HS-27A (cell line): ENCODE measurements at places on chromosomes 2 and 18.

GRCh38 chr2:75054296-75054695, 95.9 kb downstream of the POLE4 start:
- no peak for DNase-seq

DNA sequence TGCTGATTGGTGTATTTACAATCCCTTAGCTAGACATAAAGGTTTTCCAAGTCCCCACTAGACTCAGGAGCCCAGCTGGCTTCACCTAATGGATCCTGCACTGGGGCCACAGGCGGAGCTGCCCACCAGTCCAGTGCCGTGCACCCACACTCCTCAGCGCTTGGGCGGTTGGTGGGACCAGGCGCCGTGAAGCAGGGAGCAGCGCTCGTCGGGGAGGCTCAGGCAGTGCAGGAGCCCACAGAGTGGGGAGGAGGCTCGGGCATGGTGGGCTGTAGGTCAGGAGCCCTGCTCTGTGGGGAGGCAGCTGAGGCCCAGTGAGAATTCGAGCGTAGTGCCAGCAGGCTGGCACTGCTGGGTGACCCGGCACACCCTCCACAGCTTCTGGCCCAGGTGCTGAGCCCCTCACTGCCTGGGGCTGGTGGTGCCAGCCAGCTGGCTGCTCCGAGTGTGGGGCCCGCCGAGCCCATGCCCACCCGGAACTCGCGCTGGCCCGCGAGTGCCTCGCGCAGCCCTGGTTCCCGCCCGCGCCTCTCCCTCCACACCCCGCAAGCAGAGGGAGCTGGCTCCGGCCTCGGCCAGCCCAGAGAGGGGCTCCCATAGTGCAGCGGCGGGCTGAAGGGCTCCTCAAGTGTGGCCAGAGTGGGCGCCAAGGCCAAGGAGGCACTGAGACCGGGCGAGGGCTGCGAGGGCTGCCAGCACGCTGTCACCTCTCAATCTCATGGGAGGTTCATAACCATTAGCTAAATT, 475.6 kb upstream of the DCC start:
- DNase-seq: no peak

DNA sequence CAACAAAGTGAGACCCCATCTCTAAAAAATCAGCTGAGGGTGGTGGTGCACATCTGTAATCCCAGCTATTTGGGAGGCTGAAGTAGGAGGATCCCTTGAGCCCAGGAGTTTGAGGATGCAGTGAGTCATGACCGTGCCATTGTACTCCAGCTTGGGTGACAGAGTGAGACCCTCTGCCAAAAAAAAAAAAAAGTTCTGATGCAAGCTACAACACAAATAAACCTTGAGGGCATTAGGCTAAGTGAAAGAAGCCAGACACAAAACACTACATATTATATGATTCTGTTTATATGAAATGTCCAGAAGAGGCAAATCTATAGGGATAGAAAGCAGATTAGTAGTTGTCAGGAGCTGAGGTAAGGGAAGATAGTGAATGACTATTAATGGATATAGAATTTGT, 13.0 kb downstream of the YWHAQ start:
- DNase-seq: no peak

GRCh38 chr2:174771631-174772471, 7.6 kb upstream of the CHRNA1 start:
- DNase-seq: no peak

GRCh38 chr18:62368100-62368499, 43.0 kb downstream of the TNFRSF11A start:
- DNase-seq: no peak

- DNase-seq: no peak
Measured at GRCh38 chr18:70386582-70386981, 97.7 kb downstream of the SOCS6 start.

DNA sequence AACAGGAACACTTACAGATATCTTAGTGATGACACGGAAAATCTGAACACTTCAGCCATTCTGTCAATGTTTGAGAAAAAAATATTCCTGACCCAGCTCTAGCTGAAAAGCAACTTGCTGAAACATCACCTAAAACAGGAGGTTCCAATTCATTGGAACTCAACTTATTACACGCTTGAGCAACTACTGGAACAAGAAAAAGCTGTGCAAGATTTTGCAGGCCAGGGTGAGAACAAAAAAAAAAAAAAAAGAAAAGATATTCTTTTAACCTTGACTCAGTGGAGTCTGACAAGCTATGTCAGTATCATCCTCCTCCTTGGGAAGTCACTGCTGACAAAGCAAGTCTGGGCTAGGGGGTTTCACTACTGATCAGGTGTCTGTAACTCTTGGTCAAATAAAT, 351.0 kb downstream of the SS18 start:
- no peak for DNase-seq

DNA sequence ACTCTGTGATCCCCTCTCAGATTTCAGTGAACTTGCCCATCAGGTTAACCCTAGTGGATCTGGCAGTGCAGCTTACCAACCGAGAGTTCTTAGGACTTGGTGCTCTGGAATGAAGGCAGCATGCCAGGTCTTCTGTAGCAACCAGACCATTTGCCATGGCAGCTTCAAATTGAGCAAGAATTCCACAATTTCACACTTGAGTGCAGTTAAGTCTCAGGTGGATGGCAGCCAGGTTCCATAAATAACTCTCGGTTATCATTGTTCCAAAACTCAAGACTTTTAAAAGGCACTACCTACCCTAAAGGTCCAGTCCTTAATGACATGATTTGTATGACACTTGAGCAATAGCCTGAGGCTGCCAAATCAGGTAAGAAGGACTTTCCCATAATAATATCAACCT, 48.1 kb downstream of the GALNT3 start:
- no peak for DNase-seq

DNA sequence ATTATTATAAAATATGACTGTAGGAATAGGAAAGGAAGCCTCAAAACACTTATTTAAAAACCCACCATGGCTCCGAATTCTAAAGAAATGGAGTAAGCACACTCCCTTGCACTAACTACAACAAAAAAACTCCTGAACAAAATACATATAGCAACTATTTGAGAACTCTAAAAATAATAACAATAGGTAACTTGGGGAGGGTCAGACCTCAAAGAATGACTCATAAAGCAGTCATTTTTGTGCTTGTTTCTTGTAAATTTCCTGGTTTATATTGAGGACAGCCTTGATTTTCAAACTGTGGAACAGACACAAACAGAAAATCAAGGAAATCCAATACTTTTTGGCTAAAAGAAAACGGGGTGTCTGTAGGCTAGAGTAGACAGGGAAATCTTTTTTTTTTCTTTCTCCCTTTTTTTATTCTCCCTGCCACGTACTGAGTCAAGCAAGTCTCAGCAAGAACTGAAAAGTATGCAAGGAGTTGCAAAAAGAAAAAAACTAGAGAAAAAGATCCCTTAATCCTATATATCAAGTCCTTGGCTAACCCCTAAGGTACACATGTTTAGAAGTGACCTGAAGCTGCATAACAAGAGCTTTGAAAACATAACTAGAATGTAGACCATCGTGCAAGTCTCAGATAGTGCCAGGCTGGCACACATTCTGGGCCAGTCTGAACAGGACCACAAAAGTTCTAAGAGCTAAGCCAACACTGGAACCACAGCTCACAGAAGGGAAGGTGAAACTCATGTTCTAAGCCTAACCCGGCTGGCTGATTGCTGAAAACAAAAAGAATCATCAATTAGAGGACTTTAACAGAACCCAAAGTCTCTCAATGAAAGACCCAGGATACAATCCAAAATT, 403.1 kb upstream of the LYPD1 start:
- DNase-seq: no peak

DNA sequence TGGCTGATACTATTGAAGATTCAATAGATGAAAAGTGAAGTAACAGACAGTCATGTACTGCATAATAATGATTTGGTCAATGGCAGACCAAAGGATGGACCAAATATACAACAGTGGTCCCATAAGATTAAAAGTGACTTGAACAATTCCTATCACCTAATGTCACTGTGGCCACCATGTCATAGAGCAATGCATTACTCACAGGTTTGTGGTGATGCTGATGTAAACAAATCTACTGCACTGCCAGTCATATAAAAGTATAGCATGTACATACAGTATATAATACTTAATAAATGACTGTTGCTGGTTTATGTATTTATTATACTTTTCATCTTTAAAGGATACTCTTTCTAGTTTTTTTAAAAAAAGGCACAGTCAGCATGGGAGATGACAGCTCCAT, 99.9 kb downstream of the USP34 start:
- DNase-seq: no peak

DNA sequence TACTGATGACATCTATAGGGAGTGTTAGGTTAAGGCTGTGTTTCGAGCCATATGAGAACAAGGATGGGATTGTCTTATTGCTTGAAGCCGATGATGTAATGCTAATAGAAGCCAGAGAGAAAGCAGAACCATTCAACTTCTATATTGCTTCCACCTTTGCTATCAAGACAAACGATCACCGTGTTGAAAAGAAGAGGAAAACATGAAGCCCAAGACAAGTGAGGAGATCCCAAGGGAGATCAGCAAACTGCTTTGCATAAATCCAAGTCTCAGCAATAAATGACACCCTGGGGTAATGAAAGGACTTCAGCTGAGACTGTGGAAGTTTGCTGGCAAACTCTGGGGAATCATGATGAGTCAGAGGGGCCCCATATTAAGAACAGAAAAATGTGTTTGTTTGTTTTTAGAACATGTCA, 206.2 kb downstream of the NCKAP5 start:
- DNase-seq: peak; percentile 51

GRCh38 chr2:219289537-219290361, 10.6 kb downstream of the DNAJB2 start:
- no peak for DNase-seq

DNA sequence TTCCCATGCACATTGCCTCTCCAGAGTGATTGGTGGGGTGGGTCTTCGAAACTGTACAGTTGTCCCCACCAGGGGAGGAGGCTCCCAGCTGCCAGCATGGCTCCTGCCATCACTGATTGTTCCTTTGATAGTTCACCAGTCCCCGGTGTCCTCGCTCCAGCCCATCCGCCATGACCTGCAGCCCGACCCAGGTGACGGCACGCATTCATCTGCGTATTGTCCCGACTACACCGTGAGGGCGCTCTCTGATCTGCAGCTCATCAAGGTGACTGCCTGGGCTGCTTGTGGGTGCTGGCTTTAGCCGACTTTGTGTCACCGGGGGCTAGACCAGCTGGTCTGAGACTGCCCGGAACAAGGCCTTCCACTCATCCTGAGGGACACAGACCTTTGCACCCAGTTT, 12.4 kb downstream of the CNNM3 start:
- DNase-seq: no peak

- peak; percentile 9 for DNase-seq
Measured at GRCh38 chr2:38665854-38666555, at the start of gene GALM. GALM (plus strand) TSS chr2:38666114; CDS start chr2:38666162, 48 bp downstream.

DNA sequence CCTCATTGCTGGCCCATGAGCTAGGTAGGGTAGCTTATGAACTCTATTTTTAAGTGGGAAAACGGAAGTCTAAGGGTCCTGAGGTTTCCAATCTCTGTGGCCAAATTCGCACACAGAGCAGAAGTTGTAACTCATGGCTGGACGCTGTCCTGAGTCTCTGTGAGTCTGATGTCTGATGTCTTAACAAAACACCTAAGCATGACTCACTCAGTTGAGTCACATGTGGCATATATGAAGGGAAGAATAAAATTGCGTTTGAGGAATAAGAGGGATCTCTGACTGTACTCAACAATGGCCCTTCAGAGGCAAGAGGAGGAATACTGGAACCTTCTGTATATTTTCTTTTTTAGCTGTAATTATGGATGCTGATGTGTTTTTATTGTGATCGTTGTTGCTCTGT, 569.7 kb downstream of the RIT2 start:
- DNase-seq: peak; percentile 14

GRCh38 chr2:121490584-121491133, 40.0 kb upstream of the RNU4ATAC start:
- no peak for DNase-seq

- no peak for DNase-seq
Measured at GRCh38 chr2:30197570-30198192, 33.7 kb upstream of the LBH start.

GRCh38 chr18:27363872-27364271, 178.8 kb upstream of the CHST9 start:
- DNase-seq: no peak

GRCh38 chr2:74845991-74846390, 12.1 kb downstream of the HK2 start:
- no peak for DNase-seq

- DNase-seq: no peak
Measured at GRCh38 chr2:167550448-167550847, 662.2 kb downstream of the XIRP2 start.

- DNase-seq: no peak
Measured at GRCh38 chr2:99425022-99425421, 64.8 kb downstream of the REV1 start.

GRCh38 chr2:9463698-9464034, 10.7 kb upstream of the IAH1 start:
- DNase-seq: no peak

GRCh38 chr2:4909346-4910009, 782.7 kb upstream of the SOX11 start:
- no peak for DNase-seq

- DNase-seq: no peak
Measured at GRCh38 chr2:238502956-238503791, 76.4 kb downstream of the ASB1 start.

DNA sequence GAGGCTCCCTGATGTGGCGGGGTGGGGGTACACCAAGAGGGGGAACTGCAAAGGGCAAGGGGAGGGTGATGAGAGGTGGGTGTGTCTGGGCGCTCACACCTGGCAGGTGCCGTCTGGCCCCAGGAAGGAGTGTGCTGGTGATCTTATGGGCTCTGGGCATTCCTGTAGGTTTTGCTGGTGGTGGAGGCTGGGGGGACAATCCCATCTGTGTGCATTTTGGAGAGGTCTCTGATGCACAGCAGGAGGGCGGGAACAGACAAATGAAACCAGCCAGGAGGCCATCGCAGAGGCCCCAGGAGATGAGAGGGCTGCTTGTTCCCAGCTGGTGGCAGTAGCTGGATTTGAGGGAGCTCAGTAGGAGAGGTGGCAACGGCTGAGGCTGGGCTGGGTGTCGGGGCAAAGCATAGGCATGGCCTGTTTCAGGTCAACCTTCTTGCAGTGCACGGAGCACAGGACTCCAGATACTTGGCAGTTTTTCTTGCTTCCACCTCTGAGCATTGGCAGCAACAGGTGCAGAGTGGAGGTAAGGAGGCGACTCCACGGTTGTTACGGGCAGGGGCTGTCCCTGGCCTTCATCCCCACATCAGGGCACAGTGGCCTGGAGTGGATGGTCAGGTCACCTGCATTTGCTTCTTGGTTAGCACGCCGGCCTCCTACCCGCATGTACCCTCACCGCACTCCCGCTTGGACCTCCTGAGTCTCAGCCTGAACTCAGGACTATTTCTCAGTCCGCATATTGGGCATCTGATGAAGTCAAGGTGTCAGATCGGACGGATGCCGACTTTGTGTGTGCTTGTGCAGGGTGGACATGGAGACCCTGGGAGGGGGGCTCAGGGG, 194.2 kb upstream of the HDAC4 start:
- no peak for DNase-seq
